ENCODE measurements at places on chromosomes 5 and 9. TPM values are rescaled to one million over a fixed set of nuclear protein-coding genes. Genes with fewer than 3 reads are reported as not detected.

Gene RGS3
- total RNA-seq: 3.0 TPM

Gene PCAT7
- total RNA-seq: 0.09 TPM

Gene C5orf58
- total RNA-seq: 2.4 TPM

Gene REEP2
- total RNA-seq: 0.63 TPM

Gene BDP1
- total RNA-seq: 24.0 TPM

Gene KLHL3
- total RNA-seq: 0.31 TPM

Gene ENTREP1
- not detected for total RNA-seq

Gene PCDHGA8
- 0.18 TPM for total RNA-seq

All from K562 (cell line).